ENCODE measurements at places on chromosomes 16 and 17.

GRCh38 chr17:21358682-21359482 is 17.3 kb upstream of the KCNJ12 start:
- DNase-seq: no peak

DNA sequence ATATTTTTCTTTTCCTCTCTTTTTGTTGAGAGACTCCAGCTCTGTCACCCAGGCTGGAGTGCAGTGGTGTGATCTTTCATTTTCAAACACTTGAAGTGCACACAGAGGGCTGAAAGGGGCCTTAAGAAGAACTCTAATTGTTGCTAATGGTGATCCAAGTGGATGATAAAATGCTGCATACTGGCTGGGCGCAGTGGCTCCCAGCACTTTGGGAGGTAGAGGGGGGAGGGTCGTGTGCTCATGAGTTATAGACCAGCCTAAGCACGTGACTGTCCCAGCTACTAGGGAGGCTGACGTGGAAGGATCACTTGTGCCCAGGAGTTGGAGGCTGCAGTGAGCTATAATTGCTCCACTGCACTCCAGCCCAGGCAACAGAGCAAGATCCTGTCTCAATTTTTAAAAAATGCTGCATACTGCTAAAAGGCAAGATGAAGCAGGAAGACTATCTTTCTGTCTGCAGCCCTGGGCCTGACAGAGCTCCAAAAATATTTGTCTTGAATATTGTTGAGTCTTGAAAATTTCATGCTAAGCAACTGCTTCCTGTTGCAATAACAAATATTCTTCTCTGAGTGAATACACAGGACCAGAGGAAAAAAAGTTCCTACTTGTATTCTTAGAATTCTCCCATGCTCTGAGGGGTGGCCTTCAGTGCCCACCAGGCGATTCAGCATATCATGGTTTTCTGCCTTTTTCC is 63.7 kb upstream of the AKTIP start:
- no peak for DNase-seq

- no peak for DNase-seq
Observed at GRCh38 chr17:78114831-78115723, 13.5 kb downstream of the TMC6 start.

DNA sequence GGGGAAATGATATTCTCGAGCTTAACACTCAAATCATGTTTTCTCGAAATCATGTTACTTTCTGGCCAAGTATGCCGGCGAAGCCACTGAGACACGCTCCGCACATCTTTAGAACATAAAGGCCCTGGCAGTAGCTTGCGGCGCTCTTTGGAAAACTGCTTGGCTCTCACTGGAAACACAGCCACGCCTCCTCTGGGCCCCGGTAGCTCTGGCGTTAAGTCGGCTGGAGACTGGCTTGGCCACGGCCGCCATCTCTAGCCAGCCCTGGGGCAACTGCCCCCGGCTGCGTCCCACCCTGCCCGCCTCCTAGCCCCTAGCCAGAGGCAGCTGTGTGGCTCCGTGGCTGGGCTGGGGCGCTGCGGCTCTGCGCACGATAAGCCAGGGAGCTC is 9.2 kb upstream of the BAIAP2 start:
- no peak for DNase-seq

DNA sequence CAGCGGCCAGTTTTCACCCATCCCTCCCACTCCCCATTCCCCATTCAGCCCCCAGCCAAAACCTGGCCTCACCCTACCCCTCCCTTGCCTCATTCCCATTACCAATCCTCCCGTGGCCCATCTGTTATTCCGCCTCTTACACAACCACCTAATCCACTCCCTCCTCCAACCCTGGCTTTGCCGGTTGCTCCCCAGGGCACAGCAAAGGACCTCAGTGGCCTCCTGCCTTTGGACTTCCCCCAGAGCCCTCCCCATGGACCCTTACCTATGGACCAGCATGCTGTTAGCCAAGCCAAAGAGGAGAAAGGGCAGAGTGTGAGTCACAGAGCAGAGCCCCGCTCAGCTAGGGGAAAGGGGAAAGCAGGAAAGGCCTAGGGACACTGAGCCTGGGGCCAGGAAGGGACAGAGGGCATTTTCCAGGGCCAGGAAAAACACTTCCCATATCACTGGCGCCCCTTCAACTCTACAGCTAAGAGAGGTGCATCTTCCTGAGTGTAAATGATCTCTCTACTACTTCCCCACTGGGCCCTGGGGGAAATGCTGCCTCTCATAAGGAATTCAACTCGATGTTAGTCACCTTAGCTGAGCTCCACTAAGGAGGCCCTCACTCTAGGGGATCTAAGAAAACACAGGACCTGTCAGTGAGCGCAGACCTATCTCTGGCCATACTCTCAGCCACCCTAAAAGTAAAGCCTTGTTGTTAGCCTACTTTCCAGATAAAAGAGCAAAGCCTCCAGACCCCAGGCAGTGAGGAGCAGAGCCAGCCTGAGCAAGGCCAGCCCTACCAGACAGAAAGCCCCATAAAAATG is 10.6 kb downstream of the PEMT start:
- DNase-seq: no peak

DNA sequence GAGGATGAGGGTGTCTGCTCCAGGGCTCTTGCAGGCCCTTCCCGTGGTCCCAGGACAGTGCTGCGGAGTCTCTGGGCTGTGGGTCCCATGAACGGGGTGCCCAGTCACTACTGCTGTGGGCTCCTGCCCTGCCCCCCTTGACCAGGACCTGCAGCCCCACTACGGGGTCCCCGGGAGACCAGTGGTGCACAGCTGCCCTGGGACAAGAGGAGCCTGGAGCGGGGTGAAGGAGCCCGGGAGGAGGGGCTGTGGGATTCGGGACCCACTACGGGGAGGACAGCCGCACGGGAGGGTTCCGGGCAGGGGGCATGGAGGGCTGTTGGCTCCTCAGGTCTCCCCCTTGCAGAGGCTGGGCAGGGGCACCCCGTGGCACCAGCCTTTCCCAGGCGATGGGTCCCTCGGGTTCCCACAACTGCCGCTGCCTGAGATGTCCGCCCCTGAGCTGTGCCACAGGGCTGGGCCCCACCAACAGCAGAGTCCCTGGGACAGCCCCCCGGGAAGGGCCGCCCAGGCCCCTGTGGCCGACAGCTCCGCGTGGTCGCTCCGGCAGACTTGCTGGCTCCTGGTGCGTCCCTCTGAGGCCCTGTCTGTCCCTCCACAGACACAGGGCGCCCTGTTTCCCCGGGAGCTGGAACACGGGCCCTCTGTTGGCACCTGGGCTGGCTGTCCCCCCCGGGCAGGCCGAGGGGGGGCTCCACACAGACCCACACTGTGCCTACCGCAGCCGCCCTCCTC is 52.1 kb upstream of the GNG13 start:
- no peak for DNase-seq

- peak; percentile 79 for DNase-seq
Observed at GRCh38 chr16:28326881-28327610, 34.7 kb downstream of the SBK1 start.

DNA sequence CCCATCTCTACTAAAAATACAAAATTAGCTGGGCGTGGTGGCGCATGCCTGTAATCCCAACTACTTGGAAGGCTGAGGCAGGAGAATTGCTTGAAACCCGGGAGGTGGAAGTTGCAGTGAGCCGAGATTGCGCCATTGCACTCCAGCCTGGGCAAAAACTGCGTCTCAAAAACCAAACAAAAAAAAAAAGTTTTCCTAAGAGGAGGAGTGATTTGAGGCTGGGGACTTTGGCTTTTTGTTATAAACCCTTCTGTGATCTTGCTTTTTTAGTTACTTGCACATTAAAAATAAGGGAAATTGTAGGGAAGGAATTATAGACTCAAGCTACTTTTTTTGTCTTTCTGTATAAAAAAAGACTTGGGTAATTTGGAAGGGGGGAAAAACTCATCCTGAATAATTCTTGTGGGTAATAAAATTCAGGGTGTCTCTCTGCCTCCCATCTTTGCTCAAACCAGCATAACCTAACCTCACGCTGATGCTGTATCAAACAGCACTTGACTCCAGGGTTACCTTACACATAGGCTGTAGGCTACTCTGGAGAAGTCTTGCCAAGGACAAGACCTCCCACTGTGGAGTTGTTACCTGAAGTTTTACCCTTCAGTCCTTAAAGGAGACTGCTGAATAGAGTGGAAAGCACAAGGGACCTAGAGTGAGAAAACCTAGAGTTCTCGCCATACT is 1.7 kb upstream of the CDR2 start:
- no peak for DNase-seq
